ENCODE measurements at places on chromosomes 11 and 22.

GRCh38 chr11:95918056-95918455, 5.9 kb downstream of the MTMR2 start:
- no peak for DNase-seq

DNA sequence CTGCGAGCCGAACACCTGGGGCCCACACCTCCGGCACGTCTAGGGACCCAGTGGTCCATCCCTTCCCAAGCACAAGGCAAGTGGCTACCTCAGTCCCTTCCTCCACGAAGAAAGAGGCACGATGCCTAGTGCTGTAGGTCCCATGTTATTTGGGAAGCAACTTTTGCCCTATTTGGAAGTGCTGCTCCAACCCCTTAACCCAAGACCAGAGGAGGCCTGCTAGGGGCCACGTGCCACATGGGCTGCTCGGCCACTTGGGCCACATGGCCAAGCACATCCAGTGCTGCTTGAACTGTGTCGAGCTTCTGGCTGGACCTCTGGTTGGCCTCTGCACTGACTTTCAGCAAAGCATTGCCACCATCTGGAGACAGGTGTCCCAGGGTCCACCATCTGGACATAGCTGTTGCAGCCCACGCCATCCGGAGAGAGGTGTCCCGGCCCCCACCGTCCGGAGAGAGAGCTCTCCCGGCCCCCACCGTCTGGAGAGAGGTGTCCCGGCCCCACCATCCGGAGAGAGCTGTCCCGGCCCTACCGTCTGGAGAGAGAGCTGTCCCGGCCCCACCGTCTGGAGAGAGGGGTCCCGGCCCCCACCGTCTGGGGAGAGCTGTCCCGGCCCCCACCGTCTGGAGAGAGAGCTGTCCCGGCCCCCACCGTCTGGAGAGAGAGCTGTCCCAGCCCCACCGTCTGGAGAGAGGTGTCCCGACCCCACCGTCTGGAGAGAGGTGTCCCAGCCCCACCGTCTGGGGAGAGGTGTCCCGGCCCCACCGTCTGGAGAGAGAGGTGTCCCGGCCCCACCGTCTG, 6.5 kb upstream of the B4GALNT4 start:
- DNase-seq: no peak

GRCh38 chr11:126754591-126755426, 245.8 kb downstream of the KIRREL3 start:
- DNase-seq: no peak

DNA sequence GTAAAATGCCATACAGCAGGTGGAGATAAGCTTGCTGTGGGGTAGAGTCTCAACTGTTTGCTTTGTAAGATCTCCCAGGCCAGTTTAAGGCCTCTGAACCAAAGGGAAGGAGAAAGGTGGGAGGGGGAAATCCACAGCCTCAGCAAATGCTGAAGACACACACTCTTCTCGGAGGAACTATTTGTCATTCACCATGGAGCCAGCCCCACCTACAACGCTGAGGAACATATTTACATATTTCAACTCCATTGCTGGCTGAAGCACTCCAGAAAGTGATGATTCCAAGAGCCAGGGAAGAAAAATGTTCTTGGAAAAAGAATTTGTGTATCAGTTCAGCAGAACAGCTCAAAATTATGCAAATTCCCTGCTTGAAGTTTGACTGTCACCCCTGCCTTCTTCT, 6.5 kb downstream of the TENM4 start:
- no peak for DNase-seq

- no peak for DNase-seq
Observed at GRCh38 chr22:17570851-17571631, 7.7 kb downstream of the SLC25A18 start.

DNA sequence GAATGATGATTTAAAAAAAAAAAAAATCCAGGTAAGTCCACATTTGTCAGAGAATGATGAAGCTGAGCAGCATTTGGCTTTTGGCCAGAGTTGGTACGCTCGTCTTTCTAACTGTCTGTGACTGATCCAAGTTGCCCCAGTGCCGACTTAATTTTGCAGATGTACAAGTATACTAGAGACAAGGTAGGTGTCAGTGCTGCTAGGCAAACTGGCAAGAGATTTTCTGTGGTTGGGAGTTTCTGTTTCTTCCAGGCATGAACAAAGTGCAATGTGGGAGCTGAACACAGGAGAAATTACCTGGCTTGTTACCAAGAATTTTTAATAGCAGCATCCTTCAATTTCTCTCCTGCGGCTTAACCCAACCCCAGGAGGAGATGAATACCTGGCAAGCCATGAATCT, 307.7 kb downstream of the BUD13 start:
- DNase-seq: no peak

GRCh38 chr11:61007956-61008896, 36.7 kb downstream of the CD6 start:
- DNase-seq: no peak
